RPMI7951 (cell line): ENCODE measurements at places on chromosomes 1 and 21. TPM values are rescaled to one million over a fixed set of nuclear protein-coding genes. Genes with fewer than 3 reads are reported as not detected.

The ALX3 gene
- not detected in 2 replicates for total RNA-seq

GRCh38 chr1:40712405-40712944 lies 21.0 kb downstream of the NFYC start:
- DNase-seq, result no peak

The GPR37L1 gene
- not detected in 2 replicates for total RNA-seq

DNA sequence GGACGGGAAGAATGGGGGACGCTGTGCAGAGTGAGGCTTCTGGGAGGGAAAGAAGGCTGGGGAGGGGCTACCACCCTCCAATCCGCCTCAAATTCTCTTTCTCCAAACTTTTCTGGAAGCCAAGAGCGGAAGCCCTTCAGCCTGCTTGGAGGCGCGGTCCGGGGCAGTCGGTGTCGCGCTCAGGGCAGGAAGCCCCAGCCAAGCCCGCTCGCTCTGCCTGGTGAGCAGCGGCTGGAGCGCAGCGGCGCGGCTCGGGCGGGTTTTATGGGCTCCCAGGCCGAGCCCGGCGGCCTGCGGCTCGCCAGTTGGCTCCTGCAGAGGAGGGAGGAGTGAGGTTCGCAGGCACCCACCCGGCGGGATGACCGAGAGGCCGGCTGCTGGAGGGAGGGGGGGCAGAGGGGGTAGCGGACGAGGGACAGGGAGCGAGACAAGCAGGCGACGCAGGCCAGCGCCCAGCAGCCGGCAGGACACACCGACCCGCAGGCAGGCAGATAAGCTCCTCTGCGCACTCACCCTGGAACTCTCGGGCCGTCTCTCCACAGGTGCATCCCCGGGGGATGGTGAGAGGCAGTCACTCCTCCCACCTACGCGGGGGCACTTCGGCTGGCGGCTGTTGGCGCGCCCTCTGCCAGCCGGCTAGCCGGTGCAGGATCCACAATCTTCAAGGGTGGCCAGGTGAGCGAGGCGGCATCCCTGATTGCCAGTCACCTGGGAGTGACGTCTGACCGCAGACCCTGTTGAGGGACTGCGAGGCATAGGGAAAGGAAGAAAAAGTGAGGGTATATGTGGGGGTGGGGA lies at the start of gene AVPR1B:
TSS of gene AVPR1B (minus strand) at position 238 of the 798 bp plus-strand sequence. CDS start 498 bp downstream, outside the sequence.
- DNase-seq, result peak; percentile 24

- no peak for DNase-seq
Measured at GRCh38 chr1:44262816-44263567, 49.7 kb downstream of the DMAP1 start.

The LRRN2 gene
- total RNA-seq, result not detected in 2 replicates

GRCh38 chr1:112906150-112906698 lies 49.8 kb downstream of the SLC16A1 start:
- DNase-seq, result peak; percentile 47

- no peak for DNase-seq
Measured at GRCh38 chr1:50517488-50517887, 94.2 kb upstream of the DMRTA2 start.

DNA sequence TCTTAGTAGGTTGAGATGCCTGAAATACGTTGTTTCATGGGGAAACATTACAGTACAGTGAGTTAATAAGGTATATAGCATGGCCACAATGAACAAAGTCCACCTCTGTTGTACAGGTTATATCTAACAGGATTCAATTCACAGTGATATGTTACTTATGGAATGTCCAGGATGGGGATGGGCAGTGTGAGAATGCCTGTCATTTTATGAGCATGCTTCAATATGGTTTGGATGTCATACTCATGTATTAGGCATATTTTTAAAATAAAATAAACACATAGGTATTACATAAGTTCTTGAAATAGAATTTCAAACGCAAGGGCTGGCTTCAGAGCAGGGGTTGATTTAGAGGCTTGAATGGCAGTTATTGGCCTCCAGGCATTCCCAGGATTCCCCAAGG lies 6.1 kb upstream of the PHLDA3 start:
- no peak for DNase-seq
